ENCODE measurements at places on chromosomes 1 and 21. TPM values are rescaled to one million over a fixed set of nuclear protein-coding genes. Genes with fewer than 3 reads are reported as not detected.

Gene C1QA
- not detected for total RNA-seq

Gene CACNA1S
- not detected for total RNA-seq

Gene OR2T11
- total RNA-seq: not detected

Gene MROH7
- total RNA-seq: 0.14 TPM

Gene MYOC
- not detected for total RNA-seq

Gene FAM229A
- total RNA-seq: 38.0 TPM

Gene MROH9
- total RNA-seq: not detected

Measured in CD4-positive, alpha-beta T cell (primary cell).